ENCODE measurements at places on chromosomes 12 and 14.

- DNase-seq, result no peak
These were observed 385.0 kb downstream of the BCL11B start for GRCh38 chr14:98886982-98887381.

GRCh38 chr12:50234347-50234746 lies 49.0 kb downstream of the LIMA1 start:
- DNase-seq, result peak; percentile 48

DNA sequence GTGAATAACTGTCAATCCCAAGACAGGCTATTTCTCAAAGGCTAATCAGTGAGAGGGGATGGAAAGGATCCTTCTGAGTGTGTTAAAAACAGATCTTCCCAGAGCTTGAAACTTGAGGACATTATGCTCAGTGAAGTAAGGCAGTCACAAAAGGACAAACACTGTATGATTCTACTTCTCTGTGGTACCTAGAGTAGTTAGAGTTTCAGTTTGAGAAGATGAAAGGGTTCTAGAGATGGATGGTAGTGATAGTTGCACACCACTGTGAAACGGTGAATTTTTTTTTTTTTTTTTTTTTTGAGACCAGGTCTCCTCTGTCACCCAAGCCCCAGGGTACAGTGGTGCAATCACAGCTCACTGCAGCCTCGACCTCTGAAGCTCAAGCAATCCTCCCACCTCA lies 133.8 kb downstream of the SAMD4A start:
- no peak for DNase-seq

- DNase-seq, result no peak
These were observed 74.6 kb downstream of the FRMD6 start for GRCh38 chr14:51726166-51726899.

- no peak for DNase-seq
These were observed 61.1 kb downstream of the RASSF9 start for GRCh38 chr12:85775091-85775490.
